Activated T-cell treated with anti-CD3 and anti-CD28 coated beads, Interleukin-2, amount 50 U/mL, for 24 hours (primary cell): ENCODE measurements at places on chromosomes 3 and 15.

DNA sequence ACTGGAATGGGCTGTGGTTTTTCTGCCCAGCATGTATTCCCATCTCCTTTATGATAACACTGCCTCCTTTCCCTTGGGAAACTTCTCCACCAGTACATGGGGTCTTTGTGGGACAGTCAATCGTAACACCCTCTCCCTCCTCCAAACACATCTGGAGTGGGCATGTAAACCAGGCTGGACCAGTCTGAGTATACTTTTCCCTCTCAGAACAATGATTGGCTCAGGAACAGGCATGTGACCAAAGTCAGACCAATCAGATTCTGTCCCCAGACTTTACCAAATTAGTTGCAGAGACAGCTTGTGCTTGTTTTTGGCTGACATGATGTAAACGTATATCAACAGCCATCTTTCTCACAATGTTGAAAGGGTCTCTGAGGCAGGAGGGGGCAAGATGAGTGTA lies 97.1 kb upstream of the CRBN start:
- no peak for DNase-seq

- DNase-seq, result no peak
Observed at GRCh38 chr3:53807117-53807810, 39.0 kb downstream of the CHDH start.

DNA sequence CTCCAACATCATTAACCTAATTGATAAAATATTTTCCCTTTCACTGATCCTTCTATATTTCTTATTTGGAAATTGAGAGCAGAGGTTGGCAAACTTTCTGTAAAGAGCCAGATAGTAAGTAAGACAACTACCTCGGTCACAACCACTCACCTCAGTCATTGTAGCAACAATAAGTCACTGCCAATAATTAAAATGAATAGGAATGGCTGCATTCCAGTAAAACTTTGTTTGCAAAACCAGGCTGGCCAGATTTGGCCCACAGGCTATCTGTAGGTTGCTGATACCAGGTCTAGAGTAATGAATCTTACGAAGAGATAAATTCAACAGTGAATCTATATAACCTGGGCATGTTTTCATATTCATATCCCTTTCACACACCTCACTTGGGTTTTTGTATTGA lies 316.2 kb upstream of the TBC1D5 start:
- no peak for DNase-seq

DNA sequence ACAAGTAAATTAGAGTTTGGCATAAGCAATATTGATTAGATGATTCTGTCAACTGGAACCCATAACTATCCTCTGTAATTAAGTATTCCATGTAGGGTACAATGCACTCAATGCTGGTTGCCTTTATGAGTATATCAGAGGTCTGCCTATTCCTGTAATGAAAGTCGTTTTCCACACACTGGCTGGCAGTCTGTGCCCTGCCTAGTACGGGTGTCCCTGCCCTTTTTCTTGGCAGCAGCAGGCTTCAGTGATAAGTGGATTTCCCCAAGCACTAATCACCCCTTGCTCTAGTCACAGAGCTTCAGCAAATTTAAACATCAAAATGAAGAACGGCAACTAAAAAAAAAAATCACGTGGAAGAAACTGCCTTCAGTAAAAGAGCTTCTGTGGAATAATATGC lies 294.8 kb upstream of the STT3B start:
- no peak for DNase-seq

DNA sequence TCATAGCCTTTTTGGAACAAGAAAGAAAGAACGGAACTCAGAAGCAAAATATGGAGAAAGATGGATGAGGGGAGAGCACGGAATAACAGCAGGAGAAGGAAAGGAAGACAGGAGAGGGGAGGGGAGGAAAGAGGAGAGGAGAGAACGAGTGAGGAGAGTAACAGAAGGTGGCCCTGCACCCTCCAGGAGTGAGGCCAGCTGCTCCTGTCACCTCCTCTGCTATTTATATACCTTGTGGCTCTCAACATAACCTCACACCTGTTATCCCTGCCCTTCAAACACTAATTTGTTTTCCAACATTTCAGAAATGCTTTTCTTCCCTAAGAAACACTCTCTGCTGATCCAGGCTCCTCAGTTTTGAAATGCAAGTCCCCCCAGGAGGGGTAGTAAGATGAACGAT lies 53.4 kb upstream of the ATP2B2 start:
- no peak for DNase-seq

DNA sequence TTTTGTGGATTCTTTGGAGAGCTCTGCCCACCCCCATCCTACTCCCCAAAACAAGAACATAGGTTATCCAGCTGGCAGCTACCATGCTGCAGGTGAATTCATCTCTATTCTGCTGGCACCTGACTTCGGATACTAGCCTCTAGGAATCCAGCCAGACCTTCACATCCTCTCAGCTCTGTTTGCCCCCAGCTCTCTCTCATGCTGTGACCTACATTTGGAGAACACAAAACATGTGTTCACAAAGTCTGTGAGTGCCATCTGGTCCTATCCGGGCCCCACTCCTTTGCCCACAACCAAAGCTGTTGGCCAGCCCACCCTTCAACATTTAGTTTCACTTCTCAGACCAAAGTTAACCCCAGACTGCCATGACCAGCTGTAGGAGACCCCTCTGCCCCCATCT lies 89.4 kb upstream of the C3orf80 start:
- DNase-seq, result no peak

- no peak for DNase-seq
Observed at GRCh38 chr15:31513178-31513577, 186.5 kb downstream of the KLF13 start.

- DNase-seq, result no peak
Observed at GRCh38 chr15:58462547-58462946, 30.8 kb downstream of the LIPC start.

DNA sequence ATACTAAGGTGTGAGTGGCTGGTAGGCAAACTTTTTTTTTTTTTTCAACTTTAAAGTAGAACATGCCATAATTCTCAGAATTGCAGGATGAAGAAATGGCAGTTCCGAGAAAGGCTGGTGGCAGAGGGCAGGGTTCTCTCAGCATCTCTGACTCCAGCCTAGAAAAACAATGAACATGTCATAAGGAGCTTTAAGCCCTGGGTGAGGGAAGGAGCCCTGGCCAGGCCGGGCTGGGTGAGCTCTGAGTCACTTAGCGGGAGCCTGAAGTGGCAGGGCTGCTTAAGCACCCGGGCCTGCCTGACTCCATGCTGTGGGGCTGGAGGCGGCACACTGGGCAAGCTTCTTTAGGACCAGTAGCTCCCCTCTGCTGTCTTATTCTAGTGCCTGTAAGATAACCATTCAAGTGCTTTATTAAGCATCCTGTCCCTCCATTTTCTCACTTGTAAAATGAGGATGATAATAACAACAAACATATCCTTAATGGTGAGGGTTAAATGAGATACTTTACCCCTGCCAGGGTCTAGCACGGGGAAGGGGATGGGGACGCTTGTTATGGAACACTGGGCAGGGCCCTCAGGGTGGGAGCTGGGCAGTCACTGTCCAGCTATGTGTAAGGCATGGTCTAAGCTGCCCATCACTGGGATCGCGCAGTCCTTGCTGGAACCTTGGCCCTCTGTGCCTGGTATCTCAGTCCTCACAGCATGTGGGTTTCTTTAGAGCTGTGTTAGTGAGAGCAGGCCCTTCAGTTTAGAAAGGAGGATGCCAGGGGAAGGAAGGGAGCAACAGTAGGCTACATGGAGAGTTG lies 18.4 kb downstream of the SMAD6 start:
- no peak for DNase-seq

- no peak for DNase-seq
Observed at GRCh38 chr15:91186904-91187656, 87.0 kb downstream of the SV2B start.

GRCh38 chr3:62233065-62233464 lies 140.3 kb downstream of the FEZF2 start:
- DNase-seq, result no peak

DNA sequence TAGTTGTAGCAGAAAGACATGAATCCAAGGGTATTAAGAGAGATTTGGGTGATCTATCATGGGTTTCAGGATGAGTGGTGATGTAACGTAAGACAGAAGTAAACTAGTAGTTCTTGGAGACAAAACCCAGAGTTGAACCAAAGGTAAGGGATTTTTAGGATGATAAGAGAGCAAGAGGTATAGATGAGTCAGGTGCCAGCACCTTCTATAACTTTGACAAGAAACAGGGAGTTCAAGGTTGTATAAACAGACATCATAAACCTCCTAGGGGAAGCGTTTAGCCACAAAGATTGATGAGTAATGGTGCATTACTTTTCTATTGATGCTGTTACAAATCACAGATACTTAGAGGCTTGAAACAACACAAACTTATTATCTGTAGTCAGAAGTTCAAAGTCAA lies 447.3 kb upstream of the ARHGEF26 start:
- no peak for DNase-seq

GRCh38 chr3:4396006-4396405 lies 71.1 kb downstream of the SUMF1 start:
- no peak for DNase-seq

DNA sequence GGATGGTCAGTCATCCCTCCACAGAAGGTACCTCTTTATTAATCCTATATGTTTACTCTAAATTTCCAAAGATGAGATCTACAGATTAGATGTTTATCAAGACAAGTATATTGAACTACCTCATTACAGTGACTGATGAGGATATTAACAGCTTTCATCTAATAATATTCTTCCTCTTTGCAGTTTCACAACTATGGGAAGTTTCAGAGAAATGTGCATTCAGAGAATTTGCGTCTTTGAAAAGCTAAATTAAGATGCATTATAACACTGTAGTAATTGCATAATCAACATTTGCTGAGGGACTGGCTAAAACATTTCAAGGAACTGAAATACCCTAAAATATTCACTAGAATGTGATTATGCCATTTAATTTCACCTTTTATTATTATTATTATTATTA lies 46.7 kb downstream of the MCF2L2 start:
- no peak for DNase-seq

DNA sequence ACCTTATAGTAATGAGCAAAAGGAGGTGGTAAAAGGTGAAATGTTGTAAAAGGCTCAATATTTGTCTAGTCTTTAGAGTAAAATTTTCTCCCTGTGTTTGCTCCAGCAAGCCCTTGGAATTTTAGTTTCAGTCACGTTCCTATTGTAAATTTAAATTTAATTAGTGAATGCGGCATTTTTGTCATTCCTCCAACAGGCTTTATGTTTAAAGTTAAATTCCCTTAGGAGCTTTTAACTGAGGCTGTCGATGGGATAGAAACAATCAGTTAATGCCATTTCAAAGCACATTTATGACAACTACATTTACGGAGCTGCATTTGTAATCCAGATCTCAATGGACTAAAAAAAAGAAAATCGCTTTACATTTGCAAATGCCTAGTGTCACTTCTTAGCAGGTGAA lies 868 bp upstream of the GADL1 start:
- no peak for DNase-seq

GRCh38 chr15:35445891-35446290 lies 100.1 kb downstream of the DPH6 start:
- DNase-seq, result no peak

GRCh38 chr15:40307421-40308211 lies at the start of gene PLCB2:
TSS of gene PLCB2 (minus strand) at chr15:40307935. CDS start at chr15:40307672, 263 bp downstream.
- DNase-seq, result peak; percentile 87

GRCh38 chr3:185637388-185637787 lies 51.3 kb downstream of the SENP2 start:
- DNase-seq, result no peak

GRCh38 chr3:185188816-185189215 lies 36.0 kb upstream of the C3orf70 start:
- DNase-seq, result no peak
